ENCODE measurements at places on chromosomes 16 and 17.

- DNase-seq = no peak
Observed at GRCh38 chr16:84144209-84144858, 643 bp downstream of the HSDL1 start.

GRCh38 chr16:56260378-56261160 is 69.3 kb downstream of the GNAO1 start:
- no peak for DNase-seq

DNA sequence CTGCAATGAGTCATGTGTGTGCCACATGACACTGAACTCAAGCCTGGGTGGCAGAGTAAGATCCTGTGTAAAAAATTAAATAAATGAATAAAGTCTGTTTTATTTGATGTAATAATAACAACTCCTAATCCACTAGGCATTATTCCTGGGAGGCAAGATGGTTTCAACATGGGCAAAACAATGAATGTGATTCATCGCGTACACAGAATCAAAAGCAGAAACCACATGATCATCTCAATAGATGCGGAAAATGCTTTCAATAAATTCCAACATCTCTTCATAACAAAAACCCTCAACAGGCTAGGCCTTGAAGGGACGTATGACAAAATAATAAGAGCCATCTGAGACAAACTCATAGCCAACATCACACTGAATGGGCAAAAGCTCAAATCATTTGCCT is 195.4 kb downstream of the CDH11 start:
- DNase-seq = no peak

GRCh38 chr16:73092236-73092781 is 44.4 kb upstream of the ZFHX3 start:
- DNase-seq = no peak

DNA sequence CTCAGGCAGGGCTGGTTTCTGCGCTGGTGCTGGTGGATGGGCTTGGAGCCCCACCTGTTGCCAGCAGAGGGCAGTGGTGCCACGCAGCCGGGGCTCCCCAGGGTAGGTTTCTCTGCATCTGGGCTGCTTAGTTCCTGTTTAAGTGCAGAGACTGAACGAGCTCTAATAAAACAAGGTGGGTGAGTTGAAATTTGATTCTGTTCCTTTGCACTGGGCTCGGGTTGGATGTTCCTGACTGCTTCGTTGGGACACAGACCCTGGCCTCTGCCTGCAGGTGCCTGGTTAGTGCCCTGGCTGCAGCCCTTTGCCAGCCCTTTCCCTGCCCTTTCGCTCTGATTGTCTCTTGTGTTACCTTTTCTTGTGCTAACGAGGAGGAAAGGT is 30.0 kb downstream of the TBCD start:
- DNase-seq = peak; percentile 75

DNA sequence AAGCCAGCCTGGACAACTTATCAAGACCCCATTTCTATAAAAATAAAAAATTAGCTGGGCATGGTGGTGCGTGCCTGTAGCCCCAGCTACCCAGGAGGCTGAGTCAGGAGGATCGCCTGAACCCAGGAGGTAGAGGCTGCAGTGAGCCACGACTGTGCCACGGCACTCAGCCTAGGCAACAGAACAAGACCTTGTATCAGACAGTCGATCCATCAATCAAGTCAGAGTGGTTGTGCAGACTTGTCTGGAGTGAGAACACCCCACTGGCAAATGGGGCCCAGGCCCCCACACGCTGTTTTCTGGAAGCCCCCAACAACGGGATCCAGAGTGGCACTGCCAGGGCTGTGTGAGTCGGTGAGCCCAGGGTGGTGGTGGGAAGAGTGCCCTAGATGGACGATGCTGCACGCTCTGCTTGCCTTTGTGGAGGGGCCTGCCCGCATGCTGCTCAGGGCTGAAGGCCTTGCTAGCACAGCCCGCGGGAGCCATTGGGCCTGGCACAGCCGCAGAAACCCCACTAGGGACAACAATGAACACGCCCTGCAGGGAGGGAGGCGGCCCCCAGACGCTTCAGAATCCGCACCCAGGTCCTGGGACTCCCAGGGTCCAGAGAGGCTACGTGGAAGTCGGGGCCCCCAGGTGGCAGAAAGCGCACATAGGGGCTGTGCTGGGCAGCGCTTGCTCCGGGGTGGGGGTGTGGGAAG is 80.1 kb upstream of the GNG13 start:
- no peak for DNase-seq

DNA sequence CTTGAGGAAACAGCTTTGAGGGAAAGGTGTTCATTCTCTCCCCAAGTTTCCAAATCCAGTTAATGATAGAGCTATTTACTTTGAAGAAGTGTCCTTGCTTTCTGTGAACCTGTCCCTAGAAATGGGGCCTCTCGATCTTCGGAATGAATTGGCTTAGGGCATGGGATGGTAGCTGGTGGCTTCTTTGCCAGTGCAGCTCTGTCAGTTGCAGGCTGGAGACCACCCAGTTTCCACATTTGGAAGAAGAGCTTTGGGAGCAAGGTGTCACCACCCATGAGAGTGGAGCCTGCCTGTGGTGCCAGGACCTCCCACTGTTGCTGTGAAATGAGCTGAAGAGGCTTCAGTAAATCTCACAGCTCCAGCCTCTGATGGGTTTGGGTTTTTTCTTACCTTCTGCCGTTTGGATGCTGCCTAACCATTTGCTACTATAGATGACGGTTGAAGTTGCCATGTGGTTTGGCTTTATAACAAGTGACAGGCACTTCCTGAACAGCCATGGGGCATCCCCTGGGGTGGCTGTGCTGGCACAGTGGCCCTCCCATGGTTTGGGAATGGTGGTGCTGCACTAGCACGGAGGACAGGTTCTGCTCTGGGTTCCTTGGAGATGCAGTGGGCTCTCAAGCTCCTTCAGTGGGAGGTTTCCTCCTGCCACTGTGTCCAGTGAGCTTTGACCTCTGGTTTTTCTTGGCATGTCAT is 19.5 kb upstream of the SLC5A10 start:
- DNase-seq = no peak

GRCh38 chr16:82302042-82302727 is 132.2 kb upstream of the MPHOSPH6 start:
- DNase-seq = no peak

- DNase-seq = no peak
Observed at GRCh38 chr16:87086156-87086555, 231.0 kb downstream of the C16orf95 start.

- DNase-seq = no peak
Observed at GRCh38 chr16:70746708-70747424, 54.1 kb downstream of the VAC14 start.

DNA sequence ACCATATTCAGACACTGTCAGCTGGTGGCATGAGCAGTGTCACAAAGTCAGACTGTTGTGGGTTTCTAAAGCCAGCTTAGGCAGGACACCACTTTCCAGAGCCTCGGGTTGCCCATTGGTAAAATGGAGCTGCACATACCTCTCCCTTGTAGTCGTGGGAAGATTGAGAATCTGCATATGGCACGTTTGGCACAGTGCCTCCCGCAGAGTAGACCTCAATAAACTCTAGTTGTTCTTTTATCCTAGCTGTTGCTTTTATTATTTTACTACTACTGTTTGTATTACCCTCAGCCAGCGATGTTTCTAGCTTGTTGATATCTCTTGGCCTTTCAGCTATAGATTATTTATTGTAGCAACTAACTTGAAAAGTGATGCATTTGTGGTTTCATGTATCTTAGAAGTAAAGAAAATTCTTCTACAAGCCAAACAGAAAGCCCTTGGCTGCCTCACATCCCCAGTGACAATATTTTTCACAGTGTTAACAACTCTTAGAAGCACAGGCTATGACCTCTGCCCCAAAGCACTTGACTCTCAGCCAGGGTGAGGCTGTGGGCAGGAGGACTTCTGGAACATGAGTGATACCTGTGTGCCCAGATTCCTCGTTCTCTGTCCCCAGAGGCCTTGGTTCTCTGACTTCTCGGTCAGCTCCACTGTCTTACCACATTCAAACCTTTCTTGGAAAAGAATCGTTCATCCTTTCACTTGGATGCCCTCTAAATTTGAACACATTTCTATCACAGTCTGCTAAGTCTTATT is 351.6 kb downstream of the SNX29 start:
- DNase-seq = no peak

DNA sequence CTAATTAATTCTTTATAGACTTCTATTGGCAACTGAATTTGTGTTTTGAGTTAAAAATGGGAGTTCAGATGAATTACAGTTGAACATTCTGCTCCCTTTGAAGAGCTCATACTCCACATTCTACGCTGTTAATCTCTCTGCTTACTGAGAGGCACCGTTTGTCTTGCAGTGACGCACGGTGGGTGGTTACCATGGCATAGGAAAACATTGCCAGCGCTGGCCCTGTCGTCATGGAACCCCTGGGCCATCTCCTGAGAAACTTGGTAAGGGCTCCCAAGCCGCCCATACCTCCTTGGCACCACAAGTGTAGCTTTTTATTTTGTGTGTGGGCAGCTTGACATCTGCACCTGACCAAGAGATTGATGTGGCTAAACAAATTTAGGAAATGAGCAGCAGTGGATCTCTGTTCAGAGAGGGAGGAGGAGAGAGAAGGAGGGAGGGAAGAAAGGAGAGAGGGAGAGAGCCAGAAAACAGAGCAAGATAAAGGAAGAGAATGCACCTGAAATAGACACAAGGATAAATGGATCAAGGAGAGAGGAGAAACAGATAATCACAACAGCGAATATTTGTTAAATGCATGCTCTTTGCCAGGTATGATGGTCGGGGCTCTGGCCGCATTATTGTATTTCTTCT is 398.5 kb downstream of the HAPSTR1 start:
- no peak for DNase-seq
